Frontal cortex (tissue), 4 donors: ENCODE measurements at places on chromosomes 7 and 10. TPM values are rescaled to one million over a fixed set of nuclear protein-coding genes. Genes with fewer than 3 reads are reported as not detected.

DNA sequence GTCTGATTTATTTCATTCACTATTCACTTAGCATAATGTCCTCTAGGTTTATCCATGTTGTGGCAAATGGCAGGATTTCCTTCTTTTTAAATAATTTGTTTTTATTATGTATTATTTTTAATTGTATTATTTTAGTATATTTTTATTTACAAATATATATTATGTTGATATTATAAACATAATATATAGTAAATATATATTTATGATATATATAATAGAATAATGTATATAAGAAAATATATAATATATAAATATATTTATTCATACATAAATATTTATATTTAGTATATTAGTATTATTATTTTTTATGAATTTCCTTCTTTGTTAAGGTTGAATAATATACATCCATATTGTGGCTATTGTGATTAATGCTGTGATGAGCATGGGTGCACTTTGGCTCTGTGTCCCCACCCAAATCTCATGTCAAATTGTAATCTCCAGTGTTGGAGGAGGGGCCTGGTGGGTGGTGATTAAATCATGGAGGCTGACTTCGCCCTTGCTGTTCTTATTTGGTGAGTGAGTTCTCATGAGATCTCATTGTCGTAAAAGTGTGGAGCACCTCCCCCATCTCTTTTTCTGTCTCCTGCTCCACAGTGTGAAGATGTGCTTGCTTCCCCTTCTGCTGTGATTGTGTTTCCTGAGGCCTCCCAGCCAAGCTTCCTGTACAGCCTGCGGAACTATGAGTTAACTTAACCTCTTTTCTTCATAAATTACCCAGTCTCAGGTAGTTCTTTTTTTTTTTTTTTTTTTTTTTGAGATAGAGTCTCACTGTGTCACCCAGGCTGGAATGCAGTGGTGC is 52.3 kb upstream of the CYP2C18 start:
- no peak for DNase-seq

Gene TECTB
- total RNA-seq, result not detected

Gene TMEM270
- total RNA-seq, result not detected

Gene PDZD7
- 10.2 TPM for total RNA-seq

GRCh38 chr10:52351914-52352330 is 37.8 kb downstream of the DKK1 start:
- no peak for DNase-seq

Gene VPS41
- 103 TPM for total RNA-seq

Gene ADRA2A
- total RNA-seq, result 19.6 TPM

DNA sequence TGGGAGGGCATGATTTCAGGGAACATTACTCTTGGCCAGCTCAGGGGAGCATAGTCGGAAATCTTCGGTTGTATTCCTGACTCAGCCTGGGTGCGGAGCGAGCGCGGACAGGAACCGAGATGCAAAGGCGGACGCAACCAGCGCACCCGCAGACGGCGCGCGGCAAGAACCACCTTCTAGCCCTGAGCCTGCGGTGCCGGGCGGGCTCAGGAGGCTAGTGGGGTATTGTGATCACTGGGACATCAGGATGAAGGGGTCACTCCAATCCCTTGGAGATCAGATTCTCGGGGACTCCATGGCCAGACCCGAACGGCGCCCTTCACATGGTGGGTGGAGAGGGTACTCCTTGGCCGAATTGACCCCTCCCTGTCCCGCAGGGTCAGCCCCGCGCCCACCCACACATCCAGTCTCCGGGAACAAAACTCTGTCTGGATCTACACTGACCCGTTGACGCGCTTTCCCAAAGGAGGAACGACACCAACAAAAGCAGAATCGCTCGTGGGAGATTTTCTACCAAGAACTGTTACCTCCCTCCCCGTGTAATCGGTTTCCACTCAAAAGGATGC is 730.5 kb downstream of the ZWINT start:
- no peak for DNase-seq

DNA sequence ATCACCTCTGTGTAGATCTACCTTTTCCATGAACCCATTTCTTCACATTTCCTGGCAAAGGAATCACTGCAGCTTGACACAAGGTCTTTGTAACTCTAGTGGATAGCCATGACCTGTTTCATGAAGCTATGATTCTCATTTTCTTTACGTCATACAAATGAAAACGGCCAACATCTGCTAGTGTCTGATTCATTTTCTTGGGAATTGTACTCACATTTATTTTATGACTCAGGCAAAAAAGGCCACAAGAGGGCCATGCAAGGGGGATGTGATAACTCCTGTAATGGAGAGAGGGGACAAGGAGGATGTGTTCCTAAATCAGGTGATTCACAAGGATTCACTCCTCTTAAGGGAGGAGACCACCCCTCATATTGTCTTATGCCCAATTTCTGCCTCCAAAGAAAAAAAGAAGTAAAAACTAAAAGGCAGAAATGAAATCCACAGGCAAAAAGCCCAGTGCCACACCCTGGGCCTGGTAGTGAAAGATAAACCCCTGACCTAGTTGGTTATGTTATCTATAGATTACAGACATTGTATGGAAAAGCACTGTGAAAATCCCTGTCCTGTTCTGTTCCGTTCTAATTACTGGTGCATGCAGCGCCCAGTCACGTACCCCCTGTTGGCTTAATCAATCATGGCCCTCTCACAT is 249.9 kb downstream of the IPMK start:
- DNase-seq, result no peak

Gene CALCR
- total RNA-seq, result under 0.01 TPM

- no peak for DNase-seq
These were observed 77.1 kb upstream of the UNC5B start for GRCh38 chr10:71135236-71135635.

GRCh38 chr7:69963393-69963792 is 365.1 kb downstream of the AUTS2 start:
- DNase-seq, result no peak

DNA sequence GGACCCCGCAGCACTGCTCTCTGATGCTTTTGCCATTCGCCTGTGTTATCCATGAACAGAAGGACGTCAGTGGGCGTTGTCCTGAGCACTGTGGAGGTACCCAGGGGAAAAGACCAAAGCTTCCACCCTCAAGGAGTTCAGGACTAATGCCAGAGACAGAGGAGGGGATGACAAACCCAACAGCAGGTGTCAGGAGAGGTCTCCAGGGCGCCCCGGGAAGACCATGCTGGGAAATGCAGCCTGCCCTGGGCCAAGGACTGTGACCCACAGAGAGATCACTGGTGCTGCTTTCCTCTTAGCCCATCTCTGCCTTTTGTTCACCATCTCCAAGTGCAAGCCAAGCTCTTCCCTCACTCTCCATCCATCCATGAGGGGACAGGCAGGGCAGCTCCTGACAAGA is 166.8 kb upstream of the PFKP start:
- no peak for DNase-seq

Gene BLNK
- 0.41 TPM for total RNA-seq

DNA sequence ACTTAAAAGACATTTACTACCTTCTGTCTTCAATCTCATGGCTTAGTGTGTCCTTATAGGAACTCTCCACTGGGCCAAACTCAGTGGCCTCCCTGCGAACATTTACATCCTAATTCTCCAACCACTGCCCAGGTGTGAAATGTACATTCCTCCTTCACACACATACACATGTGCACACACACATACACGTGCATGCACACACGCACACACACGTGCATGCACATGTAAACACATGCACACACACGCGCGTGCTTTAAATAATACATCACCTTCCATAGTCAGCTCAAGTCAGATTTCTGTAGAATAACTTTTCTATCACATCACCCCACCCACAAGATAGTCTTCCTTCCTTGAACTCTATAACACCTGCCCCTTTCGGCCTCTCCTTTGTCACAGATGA is 216.5 kb downstream of the TMEM178B start:
- no peak for DNase-seq

GRCh38 chr7:41006306-41006995 is 696.4 kb downstream of the INHBA start:
- DNase-seq, result no peak

Gene DRGX
- total RNA-seq, result not detected

DNA sequence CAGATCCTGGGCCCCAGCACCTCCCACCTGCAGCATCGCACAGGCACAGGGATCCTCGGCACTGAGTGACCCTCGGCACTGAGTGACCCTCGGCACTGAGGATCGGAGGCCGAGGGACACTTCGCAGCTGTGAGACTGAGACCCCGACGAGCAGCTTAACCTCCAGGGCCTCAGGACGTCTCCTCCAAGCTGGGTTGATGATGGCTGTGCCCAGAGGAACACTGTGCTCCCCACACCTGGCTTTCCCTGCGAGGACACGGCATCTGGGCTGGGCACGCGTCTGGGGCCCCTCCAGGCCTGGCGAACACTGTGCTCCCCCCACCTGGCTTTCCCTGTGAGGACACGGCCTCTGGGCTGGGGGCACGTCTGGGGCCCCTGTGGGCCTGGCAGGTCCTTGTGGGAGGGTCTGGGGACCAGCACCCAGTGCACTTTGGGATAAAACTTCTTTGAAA is 158.3 kb upstream of the PPP2R2D start:
- DNase-seq, result no peak

Gene BMPR1A
- 46.5 TPM for total RNA-seq

Gene CCDC172
- total RNA-seq, result not detected

- DNase-seq, result no peak
These were observed 130.1 kb upstream of the INHBA start for GRCh38 chr7:41832941-41833340.

GRCh38 chr10:14670551-14671240 is 104.0 kb downstream of the FAM107B start:
- no peak for DNase-seq

Gene IGF2BP3
- 81.5 TPM for total RNA-seq

Gene GIMAP7
- total RNA-seq, result 2.4 TPM
